ENCODE measurements at places on chromosomes 2 and 18.

DNA sequence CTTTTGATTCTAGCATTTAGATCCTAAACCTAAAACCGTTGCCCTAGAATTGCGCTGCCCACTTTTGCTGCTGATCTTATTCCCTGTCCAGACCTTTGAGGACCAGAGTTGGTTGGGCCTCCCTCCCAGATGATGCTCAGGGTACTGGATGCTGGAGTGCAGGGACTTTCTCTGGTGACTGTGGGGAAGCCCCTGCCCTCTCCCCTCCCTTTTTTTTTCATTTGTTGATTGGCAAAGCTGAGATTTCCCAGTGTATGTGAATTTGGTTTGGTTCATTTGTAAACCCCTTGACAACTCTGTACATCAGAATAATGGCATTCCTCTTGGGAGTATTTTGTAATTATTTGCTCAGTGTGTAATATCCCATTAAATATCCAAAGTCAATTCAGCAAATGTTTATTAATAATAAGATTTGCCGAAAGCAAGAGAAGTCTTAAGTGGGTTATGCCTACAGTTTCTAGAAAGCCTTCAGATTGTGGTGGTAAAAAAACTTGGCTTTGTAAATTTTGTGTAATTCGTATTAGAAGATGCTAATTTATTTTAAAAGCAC lies 28.3 kb downstream of the RAB31 start:
- no peak for DNase-seq
- H3K36me3 ChIP-seq = no peaks in the 10 kb centered on the region
- H3K27ac ChIP-seq = no peak overlapping the region

DNA sequence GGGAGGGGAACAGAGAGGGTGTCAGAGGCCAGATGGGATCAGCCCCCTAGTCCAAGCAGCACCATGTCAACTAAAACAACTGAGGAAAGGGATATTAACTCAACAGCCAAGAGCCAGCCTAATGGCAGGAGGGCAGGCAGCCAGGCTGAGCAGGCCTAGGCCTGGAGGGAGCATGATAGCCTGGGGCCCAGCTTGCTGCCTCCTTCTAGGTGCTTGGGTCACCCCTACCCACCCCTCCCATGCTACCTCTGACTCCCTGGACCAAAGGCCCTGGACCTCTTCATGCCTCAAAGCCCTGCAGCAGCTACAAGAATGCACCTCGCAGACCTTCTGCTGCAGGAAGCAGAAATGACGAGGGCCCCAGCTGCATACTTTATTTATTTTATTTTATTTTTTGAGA lies 22.1 kb upstream of the TNS1 start:
- H3K4me3 ChIP-seq = no peak overlapping the region
- H3K27me3 ChIP-seq = peaks cover 2% of the 10 kb centered on the region
- peaks cover 21% of the 10 kb centered on the region for H3K4me1 ChIP-seq
- H3K36me3 ChIP-seq = no peaks in the 10 kb centered on the region
- no peak for DNase-seq

GRCh38 chr2:214377286-214377624 lies 33.6 kb upstream of the VWC2L start:
- H3K27ac ChIP-seq = no peak overlapping the region
- H3K4me1 ChIP-seq = no peaks in the 10 kb centered on the region
- no peak for DNase-seq
- no peak overlapping the region for H3K4me3 ChIP-seq
- H3K36me3 ChIP-seq = no peaks in the 10 kb centered on the region

- H3K4me3 ChIP-seq = no peak overlapping the region
- no peak for DNase-seq
- H3K27ac ChIP-seq = no peak overlapping the region
- peaks cover 20% of the 10 kb centered on the region for H3K4me1 ChIP-seq
- peaks cover 13% of the 10 kb centered on the region for H3K27me3 ChIP-seq
Observed at GRCh38 chr18:80009661-80010550, 21.5 kb upstream of the TXNL4A start.

GRCh38 chr18:67305466-67305865 lies 211.1 kb downstream of the DSEL start:
- H3K4me3 ChIP-seq = no peak overlapping the region
- peaks cover 10% of the 10 kb centered on the region for H3K36me3 ChIP-seq
- H3K27ac ChIP-seq = no peak overlapping the region
- no peaks in the 10 kb centered on the region for H3K4me1 ChIP-seq

DNA sequence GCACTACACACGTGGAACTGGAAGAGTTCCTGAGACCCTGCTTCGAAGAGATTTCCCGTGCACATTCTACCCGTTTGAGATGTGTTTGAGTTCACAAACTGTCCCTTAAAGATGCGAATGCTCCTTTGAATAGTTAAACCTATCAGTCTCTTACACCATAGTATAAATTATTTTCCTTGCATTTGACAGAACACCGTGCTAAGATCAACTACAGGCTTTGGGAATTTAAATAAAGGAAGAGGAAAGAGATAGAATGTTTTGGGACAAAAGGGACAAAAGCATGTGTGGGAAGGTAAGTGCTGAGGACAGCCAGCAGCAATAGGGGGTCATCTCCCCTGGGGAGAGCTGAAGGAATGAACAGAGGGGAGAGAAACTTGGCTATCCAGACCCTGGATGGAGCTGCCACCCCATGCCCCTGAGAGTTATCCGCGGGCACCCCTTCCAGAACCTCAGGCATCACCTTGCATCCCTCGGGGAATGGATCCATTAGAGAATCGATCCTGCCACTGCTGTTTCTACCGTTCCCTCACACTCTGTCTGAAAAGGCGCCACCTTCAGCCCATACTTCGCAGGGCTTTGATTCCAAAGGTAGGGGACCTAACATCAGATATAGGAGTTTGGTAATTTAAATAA lies 888 bp upstream of the ADCY3 start:
- H3K4me1 ChIP-seq = peaks cover 15% of the 10 kb centered on the region
- peaks cover 3% of the 10 kb centered on the region for H3K27me3 ChIP-seq
- no peak overlapping the region for H3K27ac ChIP-seq

DNA sequence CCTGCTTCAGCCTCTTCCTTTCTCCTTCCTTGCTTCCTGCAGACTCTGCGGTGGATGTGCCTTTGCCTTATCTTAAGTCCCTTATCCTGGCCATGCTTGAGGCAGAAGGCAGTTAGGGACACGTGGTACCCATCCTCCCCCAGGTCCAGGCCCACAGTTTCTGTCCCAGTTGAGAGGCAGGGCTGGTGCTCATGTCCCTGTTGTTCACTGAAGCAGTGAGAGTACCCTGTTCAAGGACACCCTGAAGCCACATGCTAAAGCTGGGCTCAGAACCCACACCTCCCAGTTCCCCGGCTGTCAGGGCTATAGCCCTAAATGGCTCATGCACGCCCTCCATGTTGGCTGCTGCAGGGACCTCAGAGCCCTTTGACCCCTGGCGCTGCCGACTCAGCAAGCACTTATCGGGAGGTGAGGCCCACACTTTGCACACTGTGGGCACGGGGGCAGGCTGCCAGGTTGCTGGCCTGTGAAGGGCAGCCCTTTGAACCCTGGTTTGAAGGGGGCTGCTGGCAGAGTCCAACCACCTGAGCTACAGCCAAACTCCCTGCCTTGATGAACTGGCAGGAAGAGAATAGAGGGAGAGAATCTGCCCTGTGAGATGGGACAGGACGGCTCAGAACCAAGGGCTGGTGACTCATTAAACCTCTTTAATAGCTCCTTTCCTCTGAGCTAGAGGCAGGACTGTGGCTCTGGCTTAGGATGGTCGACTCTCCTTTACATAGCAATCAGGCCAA lies 6.3 kb downstream of the KHK start:
- H3K27ac ChIP-seq = peak overlapping the region; percentile 41
- no peaks in the 10 kb centered on the region for H3K36me3 ChIP-seq
- no peak overlapping the region for H3K4me3 ChIP-seq
- peaks cover 6% of the 10 kb centered on the region for H3K4me1 ChIP-seq
- no peak for DNase-seq

- H3K4me3 ChIP-seq = no peak overlapping the region
- H3K36me3 ChIP-seq = no peaks in the 10 kb centered on the region
- no peak for DNase-seq
- no peak overlapping the region for H3K27ac ChIP-seq
- H3K27me3 ChIP-seq = no peaks in the 10 kb centered on the region
Observed at GRCh38 chr2:62964050-62964449, 86.6 kb upstream of the OTX1 start.

- H3K27ac ChIP-seq = no peak overlapping the region
- no peak overlapping the region for H3K4me3 ChIP-seq
- DNase-seq = no peak
- no peaks in the 10 kb centered on the region for H3K27me3 ChIP-seq
Observed at GRCh38 chr2:36560726-36561125, 37.2 kb downstream of the FEZ2 start.

DNA sequence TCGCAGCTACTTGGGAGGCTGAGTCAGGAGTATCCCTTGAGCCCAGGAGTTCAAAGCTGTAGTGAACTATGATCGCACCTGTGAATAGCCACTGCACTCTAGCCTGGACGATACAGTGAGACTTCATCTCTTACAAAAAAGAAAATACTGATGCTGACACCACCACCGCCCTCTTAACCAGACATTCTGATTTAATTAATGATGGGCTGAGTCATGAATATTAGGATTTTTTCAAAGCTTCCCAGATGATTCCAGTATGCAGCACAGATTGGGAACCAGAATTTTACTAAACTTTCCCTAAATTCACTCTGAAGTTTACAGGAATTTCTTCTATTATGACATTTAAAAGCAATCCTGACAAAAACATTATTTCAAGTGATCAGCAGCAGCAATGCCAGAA lies 130.1 kb downstream of the ERBB4 start:
- no peaks in the 10 kb centered on the region for H3K36me3 ChIP-seq
- no peaks in the 10 kb centered on the region for H3K4me1 ChIP-seq
- H3K4me3 ChIP-seq = no peak overlapping the region
- no peak overlapping the region for H3K27ac ChIP-seq

DNA sequence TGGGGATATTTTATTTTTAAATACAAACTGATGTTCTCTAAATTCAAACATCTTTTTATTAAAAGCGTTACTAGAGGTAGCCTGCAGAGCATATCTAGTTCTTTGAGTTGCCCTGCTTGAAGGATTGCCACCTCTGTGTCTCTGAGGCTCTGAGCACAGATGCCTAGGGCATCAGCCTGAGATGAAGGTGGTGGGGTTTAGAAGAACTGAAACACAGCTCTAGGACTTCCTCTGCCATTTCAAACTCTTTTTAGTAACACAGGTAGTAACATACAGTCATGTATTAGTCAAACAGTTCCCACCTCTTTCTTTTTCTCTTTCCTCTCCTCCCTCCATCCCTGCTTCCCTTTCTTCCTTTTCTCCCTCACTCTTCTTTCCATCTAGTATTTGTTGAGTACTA lies 57.6 kb downstream of the TTC21B start:
- H3K4me1 ChIP-seq = no peaks in the 10 kb centered on the region
- peak overlapping the region; percentile 24 for H3K27ac ChIP-seq
- no peaks in the 10 kb centered on the region for H3K27me3 ChIP-seq
- DNase-seq = no peak
- no peak overlapping the region for H3K4me3 ChIP-seq

GRCh38 chr2:65800998-65801397 lies 368.6 kb upstream of the SPRED2 start:
- H3K4me1 ChIP-seq = peaks cover 2% of the 10 kb centered on the region
- no peaks in the 10 kb centered on the region for H3K36me3 ChIP-seq
- no peak overlapping the region for H3K27ac ChIP-seq

Data from WTC11 (cell line).